Activated naive CD4-positive, alpha-beta T cell (primary cell): ENCODE measurements at places on chromosomes 2 and 18.

- DNase-seq, result no peak
These were observed 536.0 kb downstream of the TNS1 start for GRCh38 chr2:217466805-217467204.

- DNase-seq, result no peak
These were observed 97.2 kb upstream of the PKDCC start for GRCh38 chr2:41950666-41950960.

GRCh38 chr2:234251326-234252271 lies 201.1 kb downstream of the SPP2 start:
- no peak for DNase-seq

GRCh38 chr2:186518945-186519344 lies 32.9 kb downstream of the ZC3H15 start:
- no peak for DNase-seq

DNA sequence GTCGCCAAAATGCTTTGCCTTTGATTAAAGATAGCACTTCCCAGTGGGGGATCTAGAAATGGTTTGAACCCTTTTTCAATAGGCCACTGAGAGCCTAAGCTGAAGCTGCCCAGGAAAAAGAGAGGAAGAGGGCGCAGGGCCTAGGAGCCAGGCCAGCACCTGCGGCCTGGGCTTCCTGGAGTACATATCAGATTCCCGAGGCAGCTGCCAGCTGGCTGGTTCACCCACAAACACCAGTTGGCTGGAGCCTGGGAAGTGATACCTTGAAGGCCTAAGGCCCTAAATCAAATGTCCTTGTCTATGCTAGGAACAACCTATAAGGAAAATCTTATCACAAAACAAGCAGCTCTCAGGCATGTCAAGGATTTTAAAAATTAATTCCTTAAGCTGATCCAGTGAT lies 37.1 kb downstream of the ANKRD44 start:
- no peak for DNase-seq

DNA sequence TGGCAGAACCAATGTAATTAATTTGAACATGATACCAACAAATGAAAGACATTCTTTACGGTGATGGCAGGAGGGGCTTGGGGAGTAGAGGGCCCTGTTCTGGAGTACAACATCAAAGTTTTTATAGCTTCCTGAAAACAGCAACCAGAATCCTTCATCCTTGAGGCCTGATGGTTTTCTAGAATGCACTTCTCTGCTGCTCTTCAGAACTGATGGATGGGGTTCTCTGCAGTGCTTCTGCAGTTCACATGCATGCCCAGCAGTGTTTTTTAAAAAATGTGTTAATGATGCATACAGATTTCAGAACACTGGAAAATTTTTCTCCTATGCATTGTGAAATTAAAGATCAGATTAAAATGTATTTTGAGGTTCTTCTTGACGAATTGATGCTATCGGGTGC lies 2.5 kb downstream of the LTBP1 start:
- DNase-seq, result no peak

GRCh38 chr2:240948905-240949790 lies 43.0 kb downstream of the CROCC2 start:
- DNase-seq, result no peak

- DNase-seq, result no peak
These were observed 24.5 kb downstream of the RTTN start for GRCh38 chr18:70181015-70181414.

GRCh38 chr2:48841126-48841525 lies 85.6 kb upstream of the LHCGR start:
- DNase-seq, result no peak

DNA sequence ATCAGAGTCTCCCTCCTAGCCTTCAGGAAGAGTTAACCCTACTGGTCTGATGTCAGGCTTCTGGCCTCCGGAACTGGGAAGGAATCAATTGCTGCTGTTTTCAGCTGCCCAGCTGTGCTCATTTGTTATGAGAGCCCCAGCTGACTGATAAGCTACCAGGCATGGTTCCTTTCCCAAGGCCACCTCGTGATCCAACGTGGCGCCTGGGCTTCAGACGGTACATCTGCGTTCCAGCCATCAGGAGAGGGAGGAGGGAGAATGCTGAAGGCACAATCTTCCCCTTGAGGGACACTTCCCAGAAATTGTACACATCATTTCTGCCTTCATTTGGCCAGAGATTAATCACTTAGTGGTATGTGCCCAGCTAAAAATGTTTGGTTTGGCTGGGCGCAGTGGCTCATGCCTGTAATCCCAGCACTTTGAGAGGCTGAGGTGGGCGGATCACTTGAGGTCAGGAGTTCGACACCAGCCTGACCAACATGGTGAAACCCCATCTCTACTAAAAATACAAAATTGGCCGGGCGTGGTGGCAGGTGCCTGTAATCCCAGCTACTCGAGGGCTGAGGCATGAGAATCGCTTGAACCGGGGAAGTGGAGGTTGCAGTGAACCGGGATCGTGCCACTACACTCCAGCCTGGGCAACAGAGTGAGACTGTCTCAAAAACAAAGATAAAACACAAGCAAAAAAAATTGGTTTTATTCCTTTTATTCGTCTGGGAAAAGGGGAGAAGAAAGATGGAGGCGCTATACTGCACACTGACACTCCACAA lies 10.5 kb upstream of the ARMC9 start:
- no peak for DNase-seq

DNA sequence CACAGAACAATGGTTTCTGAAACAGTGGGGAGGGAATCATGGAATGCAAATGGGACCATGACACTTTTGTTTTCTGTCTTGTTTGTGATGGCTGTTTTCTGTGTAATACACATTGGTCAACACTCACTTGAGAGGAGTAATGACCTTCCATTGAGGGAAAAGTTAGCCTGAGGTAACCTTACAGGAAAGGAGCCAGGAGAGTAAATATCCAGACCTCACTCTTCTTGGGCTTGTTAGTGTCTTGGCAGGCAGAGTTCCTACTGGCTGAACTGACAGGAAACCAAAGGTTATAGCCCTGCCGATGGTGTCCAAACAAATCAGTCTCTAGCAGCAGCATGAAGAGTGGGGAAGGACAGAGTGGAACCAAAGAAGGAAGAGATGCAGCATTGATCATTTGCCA lies 17.2 kb upstream of the RPRM start:
- DNase-seq, result no peak

- no peak for DNase-seq
These were observed 2.1 kb downstream of the ASB1 start for GRCh38 chr2:238428866-238429265.

DNA sequence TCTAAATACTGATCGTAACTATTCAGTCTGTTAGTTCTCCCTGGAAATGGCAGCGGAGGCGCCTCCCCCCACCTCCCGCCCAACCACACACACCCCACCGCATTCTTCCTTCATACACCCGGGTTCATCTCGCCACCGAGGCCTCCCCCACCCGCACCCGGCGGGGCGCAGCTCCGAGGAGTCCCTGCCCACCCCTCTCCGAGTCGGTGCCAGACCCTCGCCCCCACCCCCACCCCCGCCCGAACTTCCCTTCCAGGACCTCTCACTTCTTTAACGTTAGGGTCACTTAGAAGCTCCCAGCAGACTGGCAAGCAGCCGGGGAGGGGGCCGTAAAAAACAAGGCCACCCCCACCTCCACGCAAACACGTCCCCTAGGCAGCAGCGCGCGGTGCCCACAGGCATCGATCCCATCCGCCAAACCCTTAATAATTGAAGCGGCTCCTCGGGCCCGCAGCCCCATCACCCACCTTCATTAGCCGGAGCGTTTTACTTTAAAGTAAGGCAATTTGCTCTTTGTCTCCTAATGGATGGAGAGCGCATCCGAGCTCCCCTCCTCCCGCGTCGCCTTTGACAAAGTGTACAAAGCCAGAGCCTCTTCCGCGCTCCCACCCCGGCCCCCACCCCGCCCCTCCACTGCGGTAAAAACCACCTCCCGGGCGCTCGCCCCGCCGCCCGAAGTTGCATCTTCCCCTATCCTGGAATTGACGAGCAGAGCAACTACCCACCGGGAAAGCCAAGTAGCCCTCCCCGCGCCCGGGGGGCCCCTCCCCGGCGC lies 624 bp downstream of the ZNF516 start:
- no peak for DNase-seq

- no peak for DNase-seq
These were observed 55.7 kb downstream of the CTDP1 start for GRCh38 chr18:79735071-79735980.

- no peak for DNase-seq
These were observed 4.0 kb downstream of the PREB start for GRCh38 chr2:27130396-27130795.

- DNase-seq, result no peak
These were observed 672.1 kb upstream of the FANCL start for GRCh38 chr2:58913082-58913726.

- no peak for DNase-seq
These were observed 17.6 kb upstream of the CD28 start for GRCh38 chr2:203688798-203689197.

DNA sequence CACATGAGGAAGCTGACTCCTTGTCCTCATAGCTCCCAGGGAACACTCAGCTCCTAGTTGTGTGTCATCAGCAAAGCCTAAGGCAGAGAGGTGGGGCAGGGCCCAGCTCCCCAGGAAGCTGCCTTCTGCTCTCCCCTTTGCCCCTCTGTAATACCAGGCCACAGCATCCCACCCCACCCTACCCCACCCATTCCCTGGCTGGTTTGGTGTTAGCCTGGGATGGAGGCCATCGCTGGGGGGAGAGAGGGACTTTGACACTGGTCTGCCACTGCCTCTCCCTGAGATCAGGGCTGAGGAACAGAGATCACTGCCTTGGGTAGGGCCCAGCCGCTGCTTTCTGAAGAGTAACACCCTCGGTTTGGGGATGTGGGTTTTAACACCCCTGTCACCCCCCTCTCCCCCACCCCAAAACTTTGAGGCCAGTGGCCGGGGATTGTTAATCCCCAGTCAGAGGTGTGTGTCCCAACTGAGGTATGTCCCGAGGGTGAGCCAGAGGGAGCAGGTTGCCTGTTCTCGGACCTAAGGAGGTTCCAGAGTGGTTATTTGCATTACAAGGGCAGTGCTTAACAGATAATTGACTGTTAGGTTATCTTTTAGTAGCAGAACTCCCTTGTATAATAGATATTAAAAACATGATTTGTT lies 41.4 kb downstream of the TET3 start:
- no peak for DNase-seq

GRCh38 chr2:179622635-179623300 lies 238.6 kb downstream of the ZNF385B start:
- DNase-seq, result no peak

DNA sequence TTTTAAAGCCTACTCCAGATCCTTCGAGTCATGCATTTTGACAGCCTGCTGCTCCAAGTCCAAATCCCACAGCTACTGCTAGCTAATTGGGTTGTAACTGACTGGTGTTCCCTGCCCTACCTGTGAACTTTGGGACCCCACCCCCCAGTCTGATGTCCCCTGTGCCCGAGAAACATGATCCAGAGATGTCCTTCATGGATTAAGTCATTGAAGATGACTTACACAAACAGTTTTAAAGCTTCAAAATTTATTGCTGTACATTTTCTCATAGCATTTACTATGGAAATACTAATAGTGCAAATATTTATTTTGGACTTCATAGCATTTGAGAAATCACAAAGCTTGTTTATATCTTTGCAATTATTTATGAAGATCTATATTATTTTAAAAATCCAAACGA lies 73.1 kb downstream of the MBD2 start:
- DNase-seq, result no peak

DNA sequence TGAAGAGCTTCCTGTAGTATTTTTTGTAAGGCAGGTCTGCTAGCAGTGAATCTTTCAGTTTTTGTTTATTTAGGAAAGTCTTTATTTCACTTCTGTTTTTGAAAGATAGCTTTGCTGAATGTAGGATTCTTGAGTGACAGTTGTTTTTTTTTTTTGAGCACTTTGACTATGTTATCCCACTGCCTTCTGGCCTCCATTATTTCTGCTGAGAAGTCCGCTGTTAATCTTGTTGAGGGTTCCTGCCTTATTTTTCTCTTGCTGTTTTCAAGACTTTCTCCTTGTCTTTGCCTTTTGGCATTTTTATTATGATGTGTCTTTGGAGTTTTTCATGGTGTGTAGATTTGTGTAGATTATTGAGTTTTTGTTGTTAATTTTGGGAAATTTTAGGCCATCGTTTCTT lies 21.9 kb downstream of the RBFA start:
- no peak for DNase-seq

DNA sequence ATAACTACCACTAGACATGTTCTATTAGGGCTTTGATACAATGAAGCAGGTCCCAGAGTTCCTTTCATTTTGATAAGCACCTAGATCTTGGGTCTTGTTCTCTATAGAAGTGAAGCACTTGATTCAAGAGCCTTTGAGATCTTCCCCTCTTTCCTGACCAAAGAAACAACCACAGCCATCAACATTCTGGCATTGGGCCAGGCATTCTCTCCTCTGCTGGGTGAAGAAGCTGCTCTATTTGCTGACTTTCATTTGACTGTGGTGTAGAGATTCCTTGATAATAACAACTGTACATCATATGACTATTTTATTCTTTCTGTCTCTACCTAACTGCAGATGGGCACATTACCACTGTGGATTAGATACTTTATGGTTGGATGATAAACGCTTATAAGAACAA lies 96.6 kb upstream of the LYPD1 start:
- DNase-seq, result no peak

- DNase-seq, result no peak
These were observed 105.9 kb downstream of the PXDN start for GRCh38 chr2:1638281-1638860.

DNA sequence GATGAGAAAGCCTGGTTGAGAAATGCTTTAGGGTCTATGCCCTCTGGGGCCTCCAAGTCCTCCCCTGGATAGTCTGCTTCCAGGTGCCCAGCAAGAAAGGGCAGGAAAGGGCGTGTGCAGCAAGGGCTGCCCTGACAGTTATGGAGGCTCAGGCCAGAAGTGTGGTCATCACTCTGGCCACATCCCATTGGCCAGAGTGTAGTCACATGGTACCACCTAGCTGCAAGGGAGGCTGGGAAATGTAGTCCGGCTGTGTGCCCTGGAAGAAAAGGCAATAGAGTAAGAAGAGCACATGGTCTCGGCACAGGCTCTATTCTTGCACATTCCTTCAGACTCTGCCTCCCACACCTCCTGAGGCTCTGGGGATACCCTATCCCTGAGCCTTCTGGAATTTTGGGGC lies 35.7 kb downstream of the ODC1 start:
- DNase-seq, result no peak

DNA sequence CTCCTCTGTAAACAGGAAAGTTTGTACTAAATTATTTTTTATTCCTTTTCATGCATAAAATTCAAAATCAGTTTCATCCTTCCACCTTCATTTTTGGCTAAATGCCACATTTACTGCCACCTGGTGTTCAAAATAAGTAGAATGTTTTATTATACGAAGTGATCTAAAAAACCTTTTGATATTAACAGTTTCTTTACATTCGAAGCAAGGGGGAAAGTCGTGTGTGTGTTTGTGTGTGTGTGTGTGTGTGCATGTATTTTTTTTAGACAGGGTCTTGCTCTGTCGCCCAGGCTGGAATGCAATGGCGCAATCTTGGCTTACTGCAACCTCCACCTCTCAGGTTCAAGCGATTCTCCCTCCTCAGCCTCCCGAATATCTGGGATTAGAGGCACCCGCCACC lies 9.0 kb upstream of the SCN9A start:
- DNase-seq, result no peak

- no peak for DNase-seq
These were observed 44.0 kb downstream of the ASAP2 start for GRCh38 chr2:9250498-9251153.

- DNase-seq, result no peak
These were observed 293.1 kb upstream of the ID2 start for GRCh38 chr2:8388781-8389180.

- DNase-seq, result no peak
These were observed 1049.2 kb upstream of the ZEB2 start for GRCh38 chr2:145569108-145569507.

- no peak for DNase-seq
These were observed 139.0 kb downstream of the DSC3 start for GRCh38 chr18:30903566-30903965.

- DNase-seq, result no peak
These were observed 366.0 kb downstream of the CPS1 start for GRCh38 chr2:210922419-210922818.
